ENCODE measurements at places on chromosomes 4 and X. TPM values are rescaled to one million over a fixed set of nuclear protein-coding genes. Genes with fewer than 3 reads are reported as not detected.

ABCG2 gene
- total RNA-seq: 11.9 TPM

SHROOM2 gene
- 0.98 TPM for total RNA-seq

PITX2 gene
- 7.8 TPM for total RNA-seq

ZFP42 gene
- total RNA-seq: 0.07 TPM

SNCA gene
- total RNA-seq: 8.3 TPM

CLGN gene
- total RNA-seq: 7.4 TPM

CPLX1 gene
- total RNA-seq: not detected

TLR2 gene
- 4.8 TPM for total RNA-seq

CYP4V2 gene
- 0.34 TPM for total RNA-seq

F11 gene
- total RNA-seq: not detected

GPM6B gene
- not detected for total RNA-seq

SULT1B1 gene
- not detected for total RNA-seq

DNA sequence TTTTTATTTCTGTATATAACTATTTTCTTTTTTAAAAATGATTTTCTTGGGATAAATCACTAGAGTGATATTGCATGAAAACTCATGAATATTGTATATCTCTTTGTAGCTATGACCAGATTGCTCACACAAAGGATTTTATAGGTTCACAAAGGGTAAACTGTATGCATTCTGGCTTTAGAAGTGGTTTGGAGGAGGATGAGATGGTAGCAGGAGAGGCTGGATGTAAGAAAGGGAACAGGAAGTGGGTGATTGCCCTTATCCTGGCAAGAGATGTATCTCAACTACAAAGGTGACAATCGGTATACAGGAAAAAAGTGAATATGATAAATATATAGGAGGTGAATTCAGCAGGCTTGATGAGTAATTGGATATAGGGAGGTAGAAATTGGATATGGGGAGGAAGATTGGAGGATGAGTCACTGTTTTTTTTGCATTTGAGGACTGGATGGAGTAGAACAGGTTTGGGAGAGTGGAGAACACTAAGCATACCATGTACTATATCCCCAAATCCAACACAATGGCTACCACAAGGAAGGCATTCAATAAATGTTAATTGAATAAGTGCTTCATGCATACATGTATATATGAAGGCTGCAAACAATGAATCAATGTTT is 9.9 kb downstream of the FGG start:
- DNase-seq: no peak

- DNase-seq: no peak
Measured at GRCh38 chr4:3515646-3516045, 16.6 kb downstream of the LRPAP1 start.

DNA sequence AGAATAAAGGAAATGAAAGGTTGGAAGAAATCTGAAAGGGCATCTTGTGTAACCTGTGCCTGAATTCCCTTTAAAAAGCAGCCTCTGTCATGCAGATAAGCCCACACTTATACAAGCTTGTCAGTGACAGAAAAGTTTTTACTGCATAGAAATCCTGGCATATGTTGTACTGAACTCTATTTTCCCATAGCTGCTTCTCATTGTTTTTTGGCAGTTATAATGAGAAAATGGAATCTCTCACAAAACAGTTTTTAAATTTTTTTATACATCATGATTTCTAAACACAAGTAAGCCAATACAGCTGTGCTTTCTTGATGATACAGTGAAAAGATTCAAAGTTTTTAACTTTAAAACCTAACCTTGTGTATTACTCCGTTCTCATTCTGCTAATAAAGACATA is 511.4 kb upstream of the ARX start:
- DNase-seq: no peak

DNA sequence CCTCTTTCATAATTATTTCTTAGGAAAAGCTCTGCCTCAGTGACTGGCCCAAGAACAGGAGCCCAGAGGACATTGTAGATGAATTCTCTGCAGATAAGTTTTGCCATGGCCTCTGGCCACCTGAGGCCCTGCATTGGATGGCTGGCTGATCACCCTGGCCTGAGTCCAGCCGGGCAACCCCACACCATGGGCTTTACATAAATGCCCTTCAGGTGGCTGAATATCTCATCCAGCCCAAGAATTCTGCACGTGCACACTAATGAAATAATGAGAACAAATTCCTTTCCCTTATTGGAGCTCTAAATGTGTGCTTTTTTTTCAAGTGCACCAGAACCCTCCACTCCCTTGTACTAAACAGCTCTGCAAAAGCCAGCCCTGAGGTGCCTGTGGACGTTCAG is 65.7 kb downstream of the IRF2 start:
- DNase-seq: no peak

DNA sequence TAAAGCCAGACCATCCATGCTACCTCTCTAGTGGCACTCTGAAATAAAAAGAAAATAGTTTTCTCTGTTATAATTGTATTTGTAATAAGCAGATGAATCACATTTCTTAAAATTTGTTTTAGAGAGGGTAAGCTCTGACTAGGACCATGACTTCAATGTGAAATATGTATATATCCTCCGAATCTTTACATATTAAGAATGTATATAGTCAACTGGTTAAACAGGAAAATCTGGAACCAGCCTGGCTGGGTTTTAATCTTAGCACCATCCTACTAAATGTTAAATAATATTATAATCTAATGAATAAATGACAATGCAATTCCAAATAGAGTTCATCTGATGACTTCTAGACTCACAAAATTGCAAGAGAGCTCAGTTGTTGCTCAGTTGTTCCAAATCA is 1.5 kb downstream of the FGB start:
- no peak for DNase-seq

- DNase-seq: no peak
Measured at GRCh38 chrX:66000628-66001272, 39.1 kb downstream of the VSIG4 start.

- peak; percentile 87 for DNase-seq
Measured at GRCh38 chr4:100288161-100288560, 97.9 kb upstream of the DDIT4L start.

DNA sequence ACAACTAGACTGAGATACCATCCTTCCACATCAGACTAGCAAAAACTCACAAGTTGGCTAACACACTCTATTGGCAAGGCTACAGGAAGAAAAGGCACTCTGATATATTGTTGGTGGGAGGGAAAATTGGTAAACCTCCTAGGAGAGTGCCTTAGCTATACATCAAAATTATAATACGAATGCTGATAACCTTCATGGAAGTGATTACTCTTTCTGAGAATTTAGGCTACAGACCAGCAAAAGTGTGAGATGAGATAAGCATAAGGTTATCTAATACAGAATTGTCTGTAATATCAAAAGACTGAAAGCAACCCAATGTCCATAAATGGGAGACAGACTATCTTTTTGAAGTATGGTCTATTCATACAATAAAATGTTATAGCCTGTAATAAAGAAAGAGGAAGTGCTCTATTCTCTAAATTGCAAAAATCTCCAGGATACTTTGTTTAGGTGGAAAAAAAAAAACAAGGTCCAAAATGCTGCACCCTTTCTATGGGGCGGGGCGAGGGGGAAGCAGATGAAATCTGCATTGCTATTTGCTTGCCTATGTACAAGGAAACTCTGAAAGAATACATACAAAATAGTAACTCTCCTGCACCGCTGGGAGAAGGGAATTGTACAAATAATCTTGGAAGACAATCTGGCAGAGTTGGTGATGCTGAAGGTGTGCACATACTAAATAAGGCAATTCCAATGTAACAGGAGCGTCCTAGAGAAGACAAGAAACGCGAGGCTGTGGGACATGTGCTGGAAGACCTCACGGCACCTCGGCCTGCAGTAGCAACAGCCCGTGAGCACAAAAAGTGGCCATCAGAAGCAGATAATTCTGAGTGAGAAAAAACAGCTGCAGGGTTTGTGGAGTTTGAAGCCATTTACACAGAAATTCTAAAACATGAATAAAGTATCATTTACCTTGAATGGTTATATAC is 109.7 kb downstream of the AFAP1 start:
- no peak for DNase-seq

- DNase-seq: peak; percentile 1
Measured at GRCh38 chr4:84366161-84366560, 132.9 kb downstream of the NKX6-1 start.

GRCh38 chr4:186695392-186695791 is 28.3 kb downstream of the FAT1 start:
- DNase-seq: peak; percentile 48

DNA sequence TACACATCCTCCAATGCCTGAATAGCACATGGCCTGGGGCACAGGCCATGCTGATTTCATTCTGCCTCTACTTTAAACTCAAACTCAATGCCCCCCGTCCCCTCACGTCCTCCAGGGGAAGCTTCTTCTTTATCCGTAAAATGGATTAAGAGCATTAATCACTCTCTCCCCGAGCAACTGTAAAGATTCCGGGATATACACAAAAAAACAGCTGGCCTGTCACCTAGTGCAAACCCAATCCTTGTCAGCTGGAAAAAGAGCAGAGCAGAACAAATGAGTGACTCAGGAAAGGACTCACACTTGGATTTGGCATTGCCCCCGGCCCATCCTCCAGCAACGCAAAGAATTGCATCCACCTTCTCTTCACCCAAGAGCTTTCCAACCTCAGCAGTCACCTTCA is 7.8 kb downstream of the QDPR start:
- no peak for DNase-seq

DNA sequence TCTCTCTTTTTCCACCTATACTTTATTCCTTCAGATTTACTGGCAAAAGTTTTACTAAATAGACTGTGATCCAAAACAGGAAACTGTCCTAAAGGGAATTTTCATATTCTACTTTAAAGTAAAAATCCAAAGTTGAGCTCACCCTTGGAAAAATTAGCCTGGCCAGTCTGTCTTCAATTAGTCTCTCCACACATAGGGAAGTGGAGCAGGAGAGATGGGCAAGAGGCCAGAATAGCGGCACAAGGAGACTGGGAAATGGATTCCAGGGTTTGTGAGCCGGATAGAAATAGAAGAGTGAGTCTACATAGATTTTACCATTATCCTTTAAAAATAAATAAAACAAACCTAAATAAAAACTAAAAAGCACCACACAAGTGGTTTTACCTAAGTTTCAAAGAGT is 16.2 kb upstream of the FRMD7 start:
- no peak for DNase-seq

GRCh38 chrX:104282166-104282725 is 27.5 kb upstream of the ESX1 start:
- DNase-seq: no peak

DNA sequence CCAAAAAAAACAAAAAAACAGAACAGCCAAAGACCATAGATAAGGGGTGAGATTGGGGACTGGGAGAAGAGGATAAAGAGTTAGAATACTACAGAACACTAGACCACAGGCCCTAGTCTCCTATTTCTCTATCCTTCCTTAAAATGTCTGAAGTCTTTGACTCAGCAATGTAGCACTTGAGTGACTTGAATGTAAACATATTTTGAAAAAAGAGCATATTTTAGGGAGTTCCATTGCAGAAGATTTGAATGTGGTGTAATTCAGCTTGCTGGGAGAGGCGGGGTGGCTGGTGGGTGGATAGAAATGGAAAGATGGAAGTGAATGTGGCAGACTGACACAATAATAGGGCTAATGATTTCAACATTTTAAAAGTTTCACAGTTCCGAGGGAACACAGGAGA is 144.9 kb downstream of the CHIC2 start:
- DNase-seq: no peak

- no peak for DNase-seq
Measured at GRCh38 chr4:27973056-27973455, 1112.4 kb downstream of the STIM2 start.

DNA sequence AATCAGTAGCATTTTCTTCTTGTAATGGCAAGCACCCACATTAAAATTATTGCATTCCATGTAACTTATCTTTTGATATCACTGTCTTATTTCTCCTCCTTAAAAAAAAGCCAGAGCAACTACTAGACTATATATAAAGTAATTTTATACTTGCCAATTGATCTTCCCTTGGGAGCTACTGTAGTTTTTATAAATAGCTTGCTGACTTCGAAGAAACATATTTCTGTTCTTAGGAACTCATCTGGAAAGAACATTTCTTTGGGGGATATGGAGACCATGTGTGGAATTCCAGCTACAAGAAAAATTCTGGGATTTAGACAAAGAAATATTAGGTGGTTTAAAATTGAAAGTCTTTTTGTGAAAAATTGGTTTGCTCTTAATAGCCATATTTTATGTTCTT is 94.9 kb downstream of the BMPR1B start:
- no peak for DNase-seq

- peak; percentile 45 for DNase-seq
Measured at GRCh38 chr4:112526061-112526460, 10.1 kb upstream of the NEUROG2 start.

DNA sequence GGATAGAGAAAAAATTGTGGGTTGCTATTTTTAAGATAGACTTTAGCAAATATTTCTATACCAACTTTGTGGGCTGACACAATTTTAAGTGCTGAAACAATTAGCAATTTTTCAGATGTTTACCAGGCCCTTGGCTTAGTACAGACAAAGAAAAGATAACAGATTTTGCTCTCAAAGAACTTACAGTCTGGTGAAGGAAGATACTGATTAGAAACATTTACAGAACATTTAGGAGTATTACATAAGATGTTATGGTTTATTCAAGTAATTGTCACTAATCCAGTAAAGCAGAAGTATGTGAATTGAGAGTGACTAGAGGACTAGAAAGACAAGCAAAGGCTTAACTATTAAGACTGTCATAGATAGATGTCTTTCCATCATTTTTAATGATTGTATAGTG is 35.3 kb upstream of the NDUFC1 start:
- DNase-seq: no peak
